EL (cell line): ENCODE measurements at places on chromosomes 2 and 18.

DNA sequence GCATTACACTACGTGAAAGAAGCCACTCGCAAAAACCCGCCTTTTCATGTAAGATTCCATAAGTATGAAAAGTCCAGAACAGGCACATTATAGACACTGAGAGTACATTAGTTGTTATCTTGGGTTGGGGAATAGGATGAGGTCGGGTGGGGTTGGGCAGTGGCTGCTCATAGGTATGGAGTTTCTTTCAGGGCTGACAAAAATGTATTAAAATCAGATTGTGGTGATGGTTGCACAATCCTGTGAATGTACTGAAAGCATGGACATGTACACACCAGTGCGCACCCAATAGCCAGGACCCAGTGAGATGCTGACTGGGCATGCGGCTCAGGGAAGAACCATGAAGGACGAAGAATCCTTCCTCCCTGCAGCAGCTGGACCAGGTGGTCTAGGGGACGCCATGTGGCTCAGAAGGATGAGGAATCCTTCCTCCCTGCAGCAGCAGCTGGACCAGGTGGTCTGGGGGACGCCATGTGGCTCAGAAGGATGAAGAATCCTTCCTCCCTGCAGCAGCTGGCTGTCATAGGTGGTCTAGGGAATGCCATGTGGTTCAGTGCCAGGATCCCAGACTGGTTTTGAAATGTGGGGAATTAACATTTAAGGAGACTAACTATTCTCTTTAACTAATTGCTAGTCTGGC lies 50.1 kb downstream of the MBP start:
- no peak for DNase-seq

GRCh38 chr2:85545780-85546240 lies 6.8 kb downstream of the MAT2A start:
- peak; percentile 36 for DNase-seq

GRCh38 chr2:113848758-113849415 lies 41.0 kb upstream of the ACTR3 start:
- DNase-seq, result peak; percentile 25

DNA sequence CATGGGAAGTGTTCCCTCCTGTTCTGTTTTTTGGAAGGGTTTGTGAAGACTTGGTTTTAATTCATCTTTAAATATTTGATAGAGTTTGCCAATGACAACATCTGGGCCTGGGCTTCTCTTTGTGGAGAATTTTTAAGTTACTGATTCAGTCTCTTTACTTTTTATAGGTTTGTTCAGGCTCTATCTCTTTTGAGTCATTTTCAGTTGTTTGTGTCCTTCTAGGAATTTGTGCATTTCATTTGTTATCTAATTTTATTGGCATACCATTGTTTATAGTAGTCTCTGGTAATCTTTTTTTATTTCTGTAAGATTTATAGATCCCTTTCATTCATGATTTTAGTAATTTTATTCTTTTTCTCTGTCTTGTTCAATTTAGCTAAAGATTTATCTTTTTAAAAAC lies 14.6 kb downstream of the SCLY start:
- DNase-seq, result no peak

- DNase-seq, result no peak
Measured at GRCh38 chr18:2513616-2514015, 57.7 kb downstream of the METTL4 start.

DNA sequence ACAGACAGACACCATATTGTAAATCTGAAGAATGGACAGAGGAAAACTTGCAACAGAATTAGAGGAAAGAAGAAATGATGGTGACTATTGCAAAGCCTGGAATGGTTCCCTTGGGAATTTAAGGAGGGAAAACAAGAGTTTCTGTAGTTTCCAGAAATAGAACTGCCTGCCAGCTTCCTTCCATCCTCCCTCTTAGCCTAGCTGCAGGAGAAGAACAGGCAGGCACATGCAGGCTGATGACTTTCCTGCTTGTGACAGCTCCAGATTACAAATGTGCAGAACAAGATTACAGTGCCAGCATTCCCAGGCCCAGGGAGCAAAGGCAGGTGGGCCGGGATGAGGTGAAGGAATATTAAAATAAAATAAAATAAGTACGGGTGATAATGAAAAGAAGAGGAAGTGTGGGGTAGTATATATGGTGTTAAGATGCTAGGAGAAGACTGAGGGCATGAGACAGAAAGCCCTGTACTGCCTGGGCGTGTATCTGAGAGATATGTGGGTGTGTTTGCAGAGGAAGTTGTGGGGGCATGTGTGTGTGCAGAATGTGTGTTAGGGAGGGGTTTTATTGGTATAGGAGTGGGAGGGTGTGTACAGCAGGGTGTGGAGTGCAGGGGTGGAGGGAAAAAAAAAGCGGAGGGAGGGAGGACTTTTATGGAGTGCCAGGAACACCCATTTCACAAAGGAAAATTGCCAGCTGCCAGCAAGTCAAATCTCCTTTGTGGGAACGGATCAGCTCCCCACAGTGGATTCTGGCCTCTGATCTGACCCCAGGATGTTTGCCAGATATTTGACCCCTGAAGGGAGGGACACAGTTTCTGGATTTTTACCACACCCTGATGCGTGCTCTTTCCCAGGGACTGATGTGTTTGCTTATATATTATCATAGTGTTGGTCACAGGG lies 43.9 kb upstream of the NEMP2 start:
- DNase-seq, result peak; percentile 33

GRCh38 chr18:22668496-22668895 lies 250.8 kb upstream of the CTAGE1 start:
- DNase-seq, result peak; percentile 42

- DNase-seq, result peak; percentile 92
Measured at GRCh38 chr18:76476665-76477561, 18.1 kb downstream of the ZNF516 start.

GRCh38 chr2:191696001-191696400 lies 18.1 kb downstream of the NABP1 start:
- peak; percentile 86 for DNase-seq

- peak; percentile 62 for DNase-seq
Measured at GRCh38 chr2:40448476-40449079, 3.3 kb downstream of the SLC8A1 start.

DNA sequence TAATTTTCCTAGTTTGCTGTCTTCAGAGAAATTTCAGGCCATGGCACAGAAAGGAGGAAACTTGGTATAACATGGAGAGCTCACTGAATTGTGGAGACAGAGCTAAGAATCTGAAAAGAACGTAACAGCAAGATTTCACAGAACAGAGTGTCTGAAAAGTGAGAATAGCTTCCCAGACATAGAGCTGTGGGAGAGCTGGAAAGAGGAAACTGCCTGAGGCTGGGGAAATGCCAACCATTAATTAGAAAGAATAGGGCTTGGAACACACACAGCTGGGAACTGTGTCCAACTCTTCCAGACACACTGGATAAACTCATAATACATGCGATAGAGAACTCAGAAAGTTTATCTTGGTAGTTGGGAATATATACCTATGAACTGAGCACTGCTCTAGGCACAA lies 51.6 kb upstream of the KYNU start:
- peak; percentile 37 for DNase-seq

GRCh38 chr2:215354771-215355695 lies 43.2 kb downstream of the ATIC start:
- no peak for DNase-seq

DNA sequence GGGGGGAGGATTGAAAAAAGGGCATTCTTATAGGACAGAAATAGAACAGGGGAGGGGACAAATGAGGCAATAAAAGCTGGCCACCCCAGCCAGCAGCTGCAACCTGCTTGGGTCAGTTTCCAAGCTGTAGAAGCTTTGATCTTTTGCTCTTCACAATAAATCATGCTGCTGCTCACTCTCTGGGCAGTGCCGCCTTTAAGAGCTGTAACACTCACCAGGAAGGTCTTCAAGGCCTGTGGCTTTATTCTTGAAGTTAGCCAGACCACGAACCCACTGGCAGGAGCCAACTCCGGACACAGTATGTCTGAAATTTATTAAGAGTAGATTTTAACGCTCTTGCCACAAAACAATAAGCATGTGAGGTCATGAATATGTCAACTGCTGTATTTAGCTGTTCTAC lies 649.9 kb upstream of the RAB6C start:
- DNase-seq, result no peak

DNA sequence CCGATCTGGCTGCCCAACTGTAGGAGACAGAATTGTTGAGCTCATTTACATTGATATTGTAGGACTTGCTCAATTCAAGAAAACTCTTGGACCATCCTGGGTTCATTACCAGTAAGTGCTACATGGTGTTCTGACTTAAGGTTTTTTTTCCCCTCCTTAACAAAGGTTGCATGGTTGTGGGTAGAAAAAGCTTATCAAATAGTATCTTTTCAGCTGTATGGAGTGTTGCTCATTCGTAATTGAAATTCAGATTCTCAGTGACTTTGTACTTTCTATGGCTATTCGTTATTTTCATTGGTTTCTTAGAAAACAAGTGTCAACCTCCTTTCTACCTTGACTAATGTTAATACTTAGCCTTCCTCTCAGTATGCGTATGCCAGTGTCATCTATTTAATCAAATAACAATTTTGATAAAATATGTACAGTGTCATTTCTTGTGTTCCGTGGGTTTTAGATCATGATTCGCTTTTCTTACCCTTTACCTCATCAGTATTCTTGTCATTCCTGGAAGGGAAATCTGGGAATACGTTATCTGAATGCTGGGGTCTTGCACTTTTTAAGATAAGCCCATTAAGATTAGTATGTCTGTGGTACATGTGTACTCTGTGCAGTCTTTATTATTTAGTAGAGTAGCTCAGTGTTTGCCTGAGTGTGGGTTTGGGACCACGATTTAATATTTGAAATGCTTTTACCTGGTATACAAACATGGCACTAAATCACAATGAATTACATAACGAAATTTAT lies 91.3 kb downstream of the MGAT5 start:
- no peak for DNase-seq

GRCh38 chr2:118049816-118050140 lies 35.9 kb upstream of the CCDC93 start:
- DNase-seq, result no peak

DNA sequence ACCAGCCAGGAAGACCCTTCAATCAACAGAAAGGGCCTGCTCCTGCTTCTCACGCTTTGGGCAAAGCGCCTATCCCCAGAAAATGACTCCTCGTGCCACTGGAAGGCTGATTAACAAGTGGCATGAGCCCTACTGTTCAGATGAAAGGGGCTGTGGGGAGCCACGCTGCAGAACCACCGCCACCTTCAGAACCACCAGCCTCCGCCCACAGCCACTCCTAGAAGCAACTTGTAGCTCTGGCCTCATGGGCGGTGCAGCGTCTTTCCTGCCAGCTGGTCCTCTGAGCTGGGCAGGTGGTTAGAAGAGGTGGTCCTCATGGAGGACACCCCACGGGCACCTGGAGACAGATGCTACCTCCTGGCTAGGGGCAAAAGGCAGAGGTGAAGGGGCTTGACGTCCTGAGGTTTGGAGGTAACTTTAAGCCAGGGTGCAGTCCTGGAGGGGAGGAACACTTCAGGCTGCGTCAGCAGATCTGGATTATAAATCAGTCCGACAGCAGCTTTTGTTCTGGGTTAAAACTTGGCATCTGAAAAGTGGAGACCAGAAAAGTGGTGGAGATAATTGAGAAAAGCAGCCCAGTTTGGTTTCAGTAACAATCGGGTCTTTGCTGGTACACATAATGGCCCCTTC lies 861 bp upstream of the SEMA4C start:
- no peak for DNase-seq

- peak; percentile 1 for DNase-seq
Measured at GRCh38 chr18:30328839-30329238, 713.7 kb downstream of the DSC3 start.

GRCh38 chr2:172415865-172416183 lies 11.6 kb upstream of the ITGA6 start:
- no peak for DNase-seq

- DNase-seq, result peak; percentile 29
Measured at GRCh38 chr2:40372283-40372985, 79.5 kb downstream of the SLC8A1 start.

DNA sequence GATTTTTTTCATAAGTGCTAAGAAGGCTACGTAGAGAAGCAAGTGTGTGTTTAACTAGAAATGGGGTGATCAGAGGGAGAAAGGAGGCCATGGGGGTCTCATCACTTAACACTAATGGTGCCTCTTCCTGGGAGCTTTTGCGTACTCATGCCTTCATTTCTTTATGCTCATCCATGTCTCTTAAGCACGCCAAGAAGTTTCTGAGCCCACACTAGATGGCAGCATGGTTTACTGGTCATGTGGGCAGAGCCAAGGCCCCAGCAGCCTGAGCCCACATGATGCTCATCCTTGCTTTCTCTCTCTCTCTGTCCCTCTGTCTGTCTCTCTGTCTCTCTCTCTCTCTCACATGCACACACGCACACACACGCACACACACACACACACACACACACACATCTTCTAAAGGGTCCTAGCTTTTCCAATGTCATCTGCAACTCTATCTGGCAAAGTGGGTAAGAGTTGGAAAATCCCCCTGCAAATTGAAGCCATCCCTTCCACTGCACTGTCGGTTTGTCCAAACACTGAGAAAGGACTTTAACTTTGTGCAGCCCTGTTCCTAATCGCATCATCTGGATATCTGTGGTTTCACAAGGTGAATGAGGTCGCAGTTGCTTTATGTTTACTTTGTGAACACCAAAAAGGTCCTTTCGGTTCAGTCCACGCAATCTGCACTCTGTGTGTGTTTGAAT lies 137.1 kb upstream of the CCDC68 start:
- DNase-seq, result peak; percentile 81

GRCh38 chr2:11773747-11774525 lies 27.5 kb downstream of the LPIN1 start:
- DNase-seq, result peak; percentile 51

DNA sequence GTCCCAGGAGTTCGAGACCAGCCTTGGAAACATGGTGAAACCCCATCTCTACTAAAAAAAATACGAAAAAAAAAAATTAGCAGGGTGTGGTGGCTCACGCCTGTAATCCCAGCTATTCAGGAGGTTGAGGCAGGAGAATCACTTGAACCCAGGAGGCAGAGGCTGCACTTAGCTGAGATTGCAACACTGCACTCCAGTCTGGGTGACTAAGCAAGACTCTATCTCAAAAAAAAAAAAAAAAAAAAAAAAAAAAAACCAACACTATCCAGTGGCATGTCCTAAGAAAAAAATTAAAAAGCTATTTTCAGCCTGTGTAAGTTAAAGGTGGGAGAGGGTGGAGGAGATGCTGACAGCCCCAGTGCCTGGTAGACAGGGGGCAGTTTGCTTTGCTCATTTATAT lies 32.2 kb upstream of the REL start:
- peak; percentile 20 for DNase-seq

DNA sequence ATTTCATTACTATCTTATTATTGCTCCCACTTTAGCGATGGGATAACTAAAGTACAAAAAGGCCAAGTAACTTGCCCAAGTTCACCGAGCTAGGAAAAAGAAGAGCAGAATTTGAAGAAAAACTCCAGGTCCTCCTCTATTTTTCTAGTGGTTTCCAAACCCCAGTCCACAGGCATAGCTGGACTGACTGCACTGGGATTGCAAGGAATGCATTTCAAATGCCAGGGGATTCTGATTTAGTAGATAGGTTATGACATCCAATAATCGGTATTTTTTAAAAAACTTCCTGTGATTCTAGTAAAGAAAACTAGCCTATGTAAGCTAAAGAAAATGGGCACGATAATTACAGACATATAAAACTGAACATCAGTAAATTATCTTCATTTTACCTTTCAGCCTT lies 62.7 kb upstream of the GALNT5 start:
- peak; percentile 44 for DNase-seq

DNA sequence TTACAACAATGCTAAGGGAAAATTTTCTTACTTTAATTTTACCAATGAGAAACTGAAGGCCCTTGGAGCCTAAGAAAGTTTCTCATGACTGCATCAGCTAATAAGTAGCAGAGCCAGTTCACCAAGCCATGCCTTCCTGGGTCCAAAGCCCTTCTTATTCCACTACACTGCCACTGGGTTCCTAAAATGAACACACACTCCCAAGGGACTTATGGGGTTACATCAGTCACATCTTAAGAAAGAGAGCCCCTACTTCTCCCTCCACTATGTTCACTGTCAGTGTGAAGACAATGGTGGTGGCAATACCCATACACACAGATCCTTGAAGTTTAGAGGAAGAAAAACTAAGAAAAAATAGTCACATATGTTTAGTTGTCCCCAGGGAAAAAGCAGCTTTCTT lies 20.6 kb downstream of the MBD2 start:
- no peak for DNase-seq
